ENCODE measurements at places on chromosomes 12 and 14. TPM values are rescaled to one million over a fixed set of nuclear protein-coding genes. Genes with fewer than 3 reads are reported as not detected.

The WDR20 gene
- polyA plus RNA-seq, result 17.8 TPM

The CBLN3 gene
- polyA plus RNA-seq, result 3.0 TPM

The TMEM30B gene
- 1.6 TPM for polyA plus RNA-seq

The ADCY6 gene
- 28.0 TPM for polyA plus RNA-seq

The ADAMTS20 gene
- not detected for polyA plus RNA-seq

The LGR5 gene
- 0.03 TPM for polyA plus RNA-seq
